ENCODE measurements at places on chromosomes 3 and 15.

DNA sequence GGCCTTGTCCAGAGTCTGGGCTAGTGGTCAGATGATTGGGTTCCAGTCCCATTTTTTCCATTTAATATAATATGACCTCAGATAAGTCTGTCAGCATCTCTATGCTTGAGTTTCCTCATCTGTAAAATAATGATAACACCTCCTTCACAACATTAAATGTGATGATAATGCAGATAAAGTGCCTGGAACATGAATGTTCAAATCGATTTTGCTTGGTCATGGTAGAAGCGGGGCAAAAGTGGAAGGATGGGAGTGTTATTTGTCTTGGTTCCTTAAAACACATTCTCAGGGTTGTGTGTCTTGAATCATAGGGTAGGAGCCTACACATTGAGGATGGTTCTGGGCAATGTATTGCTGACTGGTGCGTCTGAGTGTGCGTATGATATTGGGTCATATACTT lies 16.9 kb downstream of the ARIH2 start:
- no peak for DNase-seq

- no peak for DNase-seq
These were observed 159.2 kb upstream of the SLCO3A1 start for GRCh38 chr15:91694131-91694830.

DNA sequence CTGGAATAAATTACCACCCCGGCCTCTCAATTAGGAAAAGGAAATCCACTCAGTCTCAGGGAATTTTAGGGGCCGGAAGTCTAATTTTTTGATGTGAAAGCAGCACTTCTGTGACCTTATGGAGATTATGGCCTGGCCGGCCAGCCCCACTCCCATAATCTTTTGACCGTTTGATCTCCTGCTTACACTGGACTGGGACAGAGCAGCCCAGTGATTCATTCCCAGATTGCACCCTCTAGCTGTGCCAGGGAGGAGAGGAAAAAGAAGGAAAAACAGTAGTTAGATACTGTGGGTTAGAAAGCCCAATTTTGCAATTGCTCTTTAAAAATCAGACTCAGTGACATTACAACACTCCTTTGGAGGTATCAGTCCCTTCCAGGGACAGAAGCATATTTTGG lies 32.4 kb downstream of the GJD2 start:
- no peak for DNase-seq

DNA sequence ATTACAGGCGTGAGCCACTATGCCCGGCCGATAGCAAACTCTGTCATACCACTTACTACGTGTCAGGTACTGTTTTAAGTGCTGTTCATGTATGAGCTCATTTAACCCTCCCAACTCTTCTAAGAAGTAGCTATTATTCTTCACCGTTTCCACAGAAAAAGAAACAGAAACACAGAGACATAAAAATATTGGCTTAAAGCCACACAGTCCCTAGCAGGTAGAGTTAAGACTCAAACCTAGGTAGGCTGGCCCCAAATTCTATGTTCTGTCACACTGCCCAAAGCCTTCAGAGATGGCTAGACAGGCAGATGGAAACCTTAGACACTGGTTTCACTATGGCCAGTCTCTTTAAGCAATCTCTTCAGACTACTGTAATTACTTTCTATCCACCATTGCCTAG lies 149.8 kb upstream of the KCNMB2 start:
- no peak for DNase-seq

- DNase-seq = no peak
These were observed 116.4 kb upstream of the TOPAZ1 start for GRCh38 chr3:44125246-44125645.

DNA sequence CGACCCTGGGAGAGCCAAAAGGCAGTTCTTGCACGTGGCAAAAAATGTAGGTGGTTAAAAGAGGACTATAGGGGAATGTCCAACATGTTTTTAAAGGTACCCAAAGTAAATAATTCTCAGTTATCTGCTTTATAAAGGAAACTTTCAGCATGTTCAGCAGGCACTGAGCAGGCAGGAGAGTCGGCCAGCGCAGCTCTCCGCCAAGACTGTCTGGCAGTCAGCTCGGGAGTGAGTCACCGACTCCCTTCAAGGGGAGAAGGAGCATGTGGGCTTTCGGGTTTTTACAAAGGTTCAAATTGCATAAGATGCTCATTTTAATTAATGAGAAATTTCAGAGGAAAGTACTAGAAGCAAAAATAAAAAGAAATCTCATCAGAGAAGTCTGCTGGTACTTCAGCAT lies 7.0 kb downstream of the GABRA5 start:
- DNase-seq = no peak

GRCh38 chr3:158617982-158618875 lies 26.1 kb upstream of the GFM1 start:
- DNase-seq = no peak

- DNase-seq = no peak
These were observed 61.6 kb downstream of the DCBLD2 start for GRCh38 chr3:98839846-98840245.

DNA sequence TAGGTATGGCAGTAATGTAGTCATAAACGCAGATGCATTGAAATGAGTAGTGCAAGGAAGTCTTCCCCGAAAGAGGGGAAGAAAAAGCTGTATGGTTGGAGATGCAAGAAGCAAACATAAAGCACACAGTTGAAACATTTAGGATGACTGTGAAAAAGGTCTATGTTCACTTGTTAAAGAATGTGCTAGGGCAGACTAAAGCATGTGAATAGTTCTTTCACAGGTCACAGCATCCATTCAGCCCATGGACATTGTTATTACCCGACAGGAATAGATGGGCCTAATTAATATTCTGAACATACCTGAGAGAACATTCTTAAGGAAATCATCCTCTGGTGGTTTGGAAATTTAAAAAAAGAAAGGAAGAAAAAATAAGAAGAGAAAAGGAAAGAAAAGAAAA lies 595.2 kb downstream of the ZIC1 start:
- no peak for DNase-seq

GRCh38 chr3:37904601-37905000 lies 42.9 kb downstream of the CTDSPL start:
- DNase-seq = no peak

- no peak for DNase-seq
These were observed 17.5 kb downstream of the SLCO3A1 start for GRCh38 chr15:91870876-91871537.

DNA sequence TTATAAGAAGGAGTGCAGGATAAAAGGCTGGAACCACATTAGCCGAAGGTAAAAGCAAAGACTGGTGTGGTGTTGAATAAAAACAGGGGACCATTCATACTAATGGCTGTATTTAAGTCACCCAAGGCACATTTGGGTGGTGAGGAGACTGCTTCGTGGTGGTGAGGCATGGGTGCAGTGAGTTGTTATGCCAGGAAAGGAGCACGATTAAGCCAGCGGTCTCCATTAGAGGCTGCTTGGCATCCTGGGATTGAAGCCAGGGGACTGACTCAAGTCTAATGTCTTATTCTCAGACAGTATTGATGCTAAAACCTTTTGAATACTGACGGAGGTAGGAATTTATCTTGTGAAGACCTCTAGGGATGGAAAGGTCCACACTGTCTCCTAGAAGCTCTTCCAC lies 21.9 kb downstream of the FEM1B start:
- DNase-seq = no peak

DNA sequence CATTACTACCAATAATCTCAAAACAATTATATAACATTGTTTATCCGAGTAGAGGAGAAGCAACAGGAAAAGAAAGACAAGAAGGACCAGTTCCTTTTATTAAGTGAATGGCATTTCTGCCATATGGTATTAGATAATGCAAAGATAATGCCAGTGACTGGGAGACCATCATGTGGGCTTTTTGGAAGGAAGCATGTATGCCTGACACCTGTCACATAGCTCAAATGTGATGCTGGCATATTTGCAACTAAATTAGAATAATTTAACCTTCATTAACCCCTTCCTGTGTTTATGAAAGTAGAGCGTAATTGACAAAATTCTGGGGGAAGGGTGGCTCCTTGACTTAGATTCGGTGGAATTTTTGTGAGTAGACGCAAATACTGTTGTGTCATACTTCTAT lies 733.0 kb downstream of the TUSC7 start:
- peak; percentile 16 for DNase-seq

- no peak for DNase-seq
These were observed 68.2 kb downstream of the RAB7A start for GRCh38 chr3:128794067-128794768.

Measured in NCI-H1694 (cell line).